OCI-LY7 (cell line): ENCODE measurements at places on chromosomes 1 and 21.

DNA sequence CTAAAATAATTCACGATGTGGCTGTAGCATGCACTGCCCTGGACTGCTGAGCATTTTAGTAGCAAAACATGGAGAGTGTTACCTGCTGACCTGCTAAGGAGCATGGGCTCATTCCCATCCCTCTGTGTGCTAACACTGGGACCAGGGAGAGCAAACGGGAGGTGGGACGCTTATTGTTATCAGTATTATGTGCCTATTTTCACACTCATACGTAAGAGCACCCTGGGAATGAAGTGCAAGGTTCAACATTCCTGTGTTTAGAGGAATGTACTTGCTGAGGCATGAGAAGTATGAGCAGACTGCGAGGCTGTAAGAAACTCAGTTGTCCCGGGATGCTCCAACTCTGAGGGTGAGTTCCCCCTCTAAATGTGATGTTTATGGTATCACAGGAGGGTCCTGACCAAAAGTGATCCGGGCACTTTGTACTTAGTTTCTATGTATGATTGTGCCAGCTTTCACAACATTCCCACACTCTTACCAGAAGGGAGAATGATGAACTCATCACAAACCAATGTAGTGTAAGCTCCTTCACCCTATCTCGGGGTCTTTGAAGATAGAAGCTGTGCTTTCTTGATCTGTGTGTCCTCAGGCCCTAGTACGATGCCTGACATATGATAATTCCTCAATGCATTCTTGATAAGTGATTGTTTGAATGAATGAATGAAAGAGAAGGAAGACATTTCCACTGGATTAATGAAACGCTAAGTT is 164.8 kb downstream of the KCNJ6 start:
- no peak for DNase-seq

- no peak for DNase-seq
These were observed 46.0 kb downstream of the LDLRAD2 start for GRCh38 chr1:21857840-21858670.

DNA sequence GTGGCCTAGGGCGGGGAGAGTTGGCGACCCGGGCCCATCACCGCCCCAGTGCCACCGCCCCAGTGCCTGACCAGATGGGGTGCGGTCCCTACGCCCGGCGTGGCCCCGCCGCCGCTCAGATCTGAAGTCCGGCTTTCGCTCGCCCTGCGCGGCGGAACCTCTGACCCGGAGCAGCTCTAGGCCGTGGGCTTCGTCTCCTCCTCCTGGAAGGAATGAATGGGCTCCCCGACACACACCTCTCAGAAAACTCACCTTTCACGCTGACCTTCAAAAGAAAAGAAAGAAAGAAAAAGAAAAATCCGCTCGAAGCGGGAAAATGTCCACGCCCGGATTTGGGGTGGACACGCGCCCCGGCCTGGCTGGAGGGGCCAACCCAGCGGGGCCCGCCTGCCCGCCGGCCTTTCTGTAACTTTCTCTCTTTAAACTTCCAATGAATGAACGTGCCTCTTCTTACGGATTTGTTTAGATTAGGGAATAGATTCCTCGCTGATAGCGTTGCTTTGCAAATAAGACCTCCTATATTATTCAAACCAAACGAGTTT is 5.4 kb upstream of the SIM2 start:
- no peak for DNase-seq

DNA sequence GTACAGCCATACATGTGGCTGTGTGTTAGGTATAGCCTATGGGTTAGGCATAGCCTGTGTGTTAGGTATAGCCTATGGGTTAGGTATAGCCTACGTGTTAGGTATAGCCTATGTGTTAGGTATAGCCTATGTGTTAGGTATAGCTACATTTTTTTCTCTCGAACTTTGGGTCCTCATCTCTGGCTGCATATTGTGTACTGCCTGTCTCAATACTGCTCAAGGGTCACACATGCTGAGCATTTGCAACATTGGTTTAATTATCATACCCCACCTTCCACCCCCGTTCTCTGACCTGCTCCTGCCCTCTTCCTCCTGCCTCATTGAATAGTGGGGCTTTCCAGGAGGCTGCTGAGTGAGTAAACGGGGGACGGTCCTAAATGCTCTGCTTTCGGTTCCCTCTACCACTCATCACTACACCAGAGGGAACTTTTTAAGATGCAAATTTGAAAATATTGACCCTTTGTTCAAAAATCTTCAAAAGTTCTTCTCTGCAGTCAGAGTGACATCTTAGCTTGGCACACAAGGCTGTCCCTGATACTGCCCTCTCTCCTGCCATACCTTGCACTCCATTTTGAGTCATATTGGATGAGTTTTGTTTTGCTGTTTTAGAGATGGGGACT is 17.8 kb downstream of the OR2B11 start:
- peak; percentile 10 for DNase-seq

DNA sequence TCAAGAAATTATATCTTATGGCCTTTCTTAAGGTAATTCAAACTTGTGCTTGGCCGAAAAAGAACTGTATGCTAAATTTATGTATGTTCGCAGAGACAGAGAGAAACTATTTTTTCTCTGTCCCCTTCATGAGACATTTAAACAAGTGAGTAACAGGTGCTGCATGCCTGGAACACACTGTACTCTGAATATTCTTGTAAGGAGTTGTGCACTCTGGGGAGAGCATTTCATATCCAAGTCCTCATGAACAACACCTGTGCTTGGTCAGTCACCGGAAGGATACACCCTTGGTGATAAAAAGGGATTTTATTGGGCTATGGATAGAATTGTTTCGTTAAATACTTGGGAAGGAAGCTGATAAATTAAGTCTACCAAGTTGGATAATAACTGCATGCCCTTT is 220.8 kb upstream of the NRIP1 start:
- no peak for DNase-seq

GRCh38 chr1:107138166-107138565 is 2.7 kb upstream of the NTNG1 start:
- no peak for DNase-seq

DNA sequence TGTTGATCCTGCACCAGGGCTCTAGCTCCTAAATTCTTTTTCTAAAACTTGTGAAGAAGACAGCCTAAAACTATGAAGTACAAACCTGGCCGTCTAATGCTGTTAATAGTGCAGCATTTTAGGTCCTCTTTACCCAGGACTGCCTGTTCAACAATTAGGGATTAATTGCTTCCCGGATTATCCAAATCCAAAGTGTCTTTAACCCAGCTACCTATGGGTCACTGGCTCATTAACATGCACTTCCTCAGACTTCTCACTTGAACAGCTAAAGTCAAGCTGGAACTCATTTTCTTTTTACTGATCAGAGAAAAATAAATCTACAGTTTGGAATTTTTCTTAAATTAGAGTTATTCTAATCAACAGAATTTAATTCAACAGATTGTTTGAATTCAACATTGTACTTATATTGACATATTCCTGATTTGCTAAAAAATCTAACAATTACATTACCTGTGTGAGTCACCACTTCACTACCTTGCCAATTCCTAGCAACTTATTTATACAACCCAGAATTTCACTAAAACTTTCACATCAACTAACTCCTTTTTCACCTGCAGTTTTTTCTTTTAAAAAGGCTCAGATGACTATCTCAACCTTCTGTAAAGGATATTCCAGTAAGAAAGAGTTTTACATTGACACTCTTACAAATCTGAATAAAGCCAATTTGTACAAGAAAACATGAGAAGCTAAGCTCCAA is 3.3 kb downstream of the HNRNPU start:
- DNase-seq: no peak

GRCh38 chr1:178727014-178727895 is 2.2 kb downstream of the RALGPS2 start:
- peak; percentile 38 for DNase-seq

DNA sequence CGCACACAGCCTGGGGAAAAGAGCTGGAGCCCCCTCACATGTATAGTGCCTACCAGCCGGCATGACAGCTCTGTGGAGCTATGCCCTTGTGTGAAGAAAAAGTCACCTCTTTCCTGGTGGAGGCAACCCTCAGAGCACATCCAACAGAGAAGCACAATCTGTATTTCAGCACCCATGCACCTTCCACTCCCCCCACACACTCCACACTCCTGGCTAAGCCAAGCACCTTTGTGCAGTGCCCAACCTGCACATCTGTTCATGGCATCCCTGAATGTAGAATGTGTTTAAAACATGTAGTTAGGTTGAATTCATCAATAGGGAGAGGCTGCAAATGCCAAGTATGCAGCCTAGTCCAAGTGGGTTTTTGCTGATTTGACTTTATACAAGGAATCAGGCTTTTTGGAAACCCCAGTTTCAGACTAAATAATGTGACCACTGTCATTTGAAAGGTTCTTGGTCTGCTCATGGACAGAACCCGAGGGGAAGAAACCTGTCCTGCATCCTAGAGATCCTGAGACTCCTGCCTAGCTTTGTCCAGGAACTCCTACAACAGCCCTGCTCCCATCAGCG is 197.1 kb downstream of the TOMM20 start:
- DNase-seq: no peak

DNA sequence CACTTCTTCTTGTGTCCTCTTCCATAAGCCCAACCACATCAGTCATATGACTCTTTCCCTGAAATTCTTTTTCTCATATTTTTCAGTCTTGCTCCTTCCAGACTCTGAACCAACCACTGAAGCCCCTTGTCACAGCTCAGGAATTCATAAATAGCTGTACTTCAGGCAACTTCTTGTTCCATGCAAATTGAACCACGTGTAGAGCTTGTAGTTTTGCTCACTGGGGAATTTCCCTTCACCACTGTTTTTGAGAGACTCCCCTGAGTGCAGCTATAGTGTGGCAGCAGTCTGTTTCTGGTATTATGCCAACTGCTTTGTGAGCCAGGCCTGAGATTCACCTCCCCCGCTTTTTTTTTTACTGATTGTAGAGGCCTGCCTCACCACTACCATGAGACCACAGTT is 150.3 kb upstream of the SPAG17 start:
- DNase-seq: peak; percentile 52

DNA sequence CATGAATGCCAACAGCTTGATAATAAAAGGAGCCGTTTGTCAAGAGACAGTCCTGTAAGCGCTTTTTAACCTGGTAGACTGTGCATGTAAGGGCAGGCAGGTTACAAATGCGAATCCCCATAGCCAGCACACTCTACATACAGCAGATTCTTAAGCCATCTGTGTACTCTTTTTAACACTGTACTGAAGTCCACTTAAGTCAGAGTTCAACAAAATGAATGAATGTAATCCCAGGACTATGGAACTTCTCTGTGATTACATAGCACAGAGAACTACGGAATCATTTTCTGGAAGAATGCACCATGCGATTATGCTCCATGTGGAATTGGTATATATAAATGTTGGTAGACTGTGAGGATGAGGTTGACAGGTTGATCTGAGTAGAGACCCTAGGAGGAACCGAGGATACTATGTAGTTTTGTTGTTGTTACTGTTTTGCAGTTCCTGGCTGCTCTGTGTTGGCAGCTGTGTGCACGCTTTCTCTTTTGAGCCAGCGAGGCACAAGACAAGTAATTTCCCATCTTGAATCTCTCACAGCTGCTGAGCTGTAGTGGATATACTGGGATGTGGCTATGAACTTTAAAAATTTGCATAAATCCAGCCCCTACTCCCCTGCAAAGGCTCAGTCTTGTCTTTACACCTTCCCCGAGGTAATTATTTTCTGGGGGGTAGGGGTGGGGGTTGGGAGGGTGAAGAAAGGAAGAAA is 21.9 kb downstream of the LRRC8D start:
- DNase-seq: peak; percentile 63

DNA sequence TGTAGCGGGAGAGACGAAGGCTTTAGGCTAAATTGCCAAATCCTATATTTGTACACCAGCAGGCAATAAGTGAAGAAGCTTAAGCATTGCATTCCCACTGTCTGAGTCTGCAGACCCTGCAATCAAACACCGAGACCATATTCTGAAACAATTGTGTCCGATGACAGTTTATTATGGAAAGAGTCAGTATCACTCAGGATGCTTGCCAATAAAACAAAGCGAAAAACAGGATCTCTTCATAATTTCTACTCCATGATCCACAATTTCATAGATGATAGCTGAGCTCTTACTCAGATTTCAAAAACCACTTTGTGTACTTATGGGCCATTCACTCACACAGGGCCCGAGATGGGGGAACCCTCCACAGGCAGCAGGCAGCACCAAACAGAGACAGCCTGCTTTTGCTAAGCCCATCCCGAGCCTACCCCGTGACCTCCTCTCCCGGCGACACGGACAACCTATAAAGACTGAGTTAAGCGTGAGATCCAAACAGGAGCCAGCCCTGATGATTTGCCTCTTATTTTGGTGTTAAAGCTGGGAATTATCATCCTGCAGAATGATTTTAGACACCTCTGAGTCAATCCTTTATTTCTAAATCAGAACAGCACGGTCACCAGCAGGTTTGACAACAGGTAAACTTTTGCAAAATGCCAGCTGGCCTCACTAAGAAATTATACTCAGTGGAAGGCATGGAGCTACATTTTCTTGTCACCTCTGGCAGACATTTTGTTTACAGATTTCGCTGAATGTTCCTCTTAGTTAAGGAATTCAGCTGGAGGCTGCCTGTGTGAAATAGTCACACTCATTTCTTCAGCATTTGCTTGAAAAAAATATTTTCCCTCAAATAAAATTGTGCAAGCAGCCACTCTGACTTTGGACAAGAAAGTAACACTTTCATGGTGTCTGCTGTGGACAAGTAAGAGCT is 212.4 kb downstream of the GPATCH2 start:
- DNase-seq: no peak

DNA sequence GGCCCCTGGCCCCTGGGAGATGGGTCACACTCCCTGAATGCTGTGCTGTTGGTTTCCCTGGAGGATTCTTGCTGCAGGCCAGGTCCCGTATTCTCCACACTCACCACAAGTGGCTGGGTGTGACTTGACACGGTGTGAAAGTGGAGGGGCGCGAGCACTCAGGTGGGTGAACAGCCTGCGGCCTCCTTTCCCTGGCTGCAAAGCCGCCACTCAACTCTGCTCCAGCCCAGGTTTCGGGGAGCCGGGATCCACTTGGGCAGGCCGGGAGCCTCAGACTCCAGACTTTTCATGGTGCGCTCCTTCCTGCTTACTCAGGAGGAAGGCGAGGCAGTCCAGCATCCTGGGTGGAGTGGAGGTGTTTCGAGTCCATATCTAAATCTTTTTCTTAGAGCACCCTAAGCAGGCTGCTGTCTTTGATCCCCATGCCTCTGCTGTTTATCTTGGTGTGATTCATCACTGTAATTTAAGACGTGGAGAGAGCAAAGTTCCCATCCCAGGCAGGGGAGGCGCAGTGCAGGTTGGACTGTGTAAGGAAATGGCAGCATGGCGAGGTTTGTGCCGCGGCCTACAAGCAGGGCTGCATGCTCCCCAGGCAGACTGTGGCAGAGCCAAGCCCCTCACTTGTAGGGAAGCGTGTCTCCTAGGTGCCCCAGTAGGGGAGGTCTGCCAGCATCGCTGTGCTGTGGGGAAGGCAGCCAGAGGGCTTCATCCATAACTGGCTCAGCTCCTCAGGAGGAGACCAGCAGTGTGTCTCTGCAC is 29.6 kb downstream of the VANGL1 start:
- no peak for DNase-seq

DNA sequence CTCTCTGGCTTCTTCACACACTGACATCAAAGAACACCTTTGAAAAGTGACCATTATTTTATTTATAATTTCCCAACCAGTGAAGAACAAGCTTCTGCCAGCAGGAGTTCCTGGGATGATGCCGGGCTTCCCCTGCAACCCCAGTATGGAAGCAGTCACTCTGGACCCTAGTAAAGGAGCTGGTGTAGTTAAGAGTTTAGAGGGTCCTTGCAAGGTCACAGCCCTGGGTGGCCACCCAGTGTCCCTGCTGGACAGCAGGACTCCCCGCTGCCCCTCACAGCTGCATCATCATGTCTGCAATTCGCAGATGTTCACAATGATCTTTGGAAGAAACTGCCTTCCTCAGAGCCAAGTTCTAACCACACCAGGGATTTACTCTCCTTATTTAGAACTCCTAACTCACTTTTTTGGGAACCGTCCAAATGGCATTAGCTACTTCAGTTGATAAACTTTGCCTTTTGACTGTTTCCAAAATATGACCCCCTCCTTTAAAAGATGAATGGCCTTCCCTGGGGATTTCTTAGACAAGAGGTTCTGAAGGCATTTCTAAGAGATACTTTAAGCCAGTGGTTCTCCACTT is 90.6 kb downstream of the HIVEP3 start:
- DNase-seq: no peak
